ENCODE measurements at places on chromosomes 16 and 17.

- DNase-seq, result no peak
Observed at GRCh38 chr17:17751489-17752088, 70.3 kb downstream of the RAI1 start.

DNA sequence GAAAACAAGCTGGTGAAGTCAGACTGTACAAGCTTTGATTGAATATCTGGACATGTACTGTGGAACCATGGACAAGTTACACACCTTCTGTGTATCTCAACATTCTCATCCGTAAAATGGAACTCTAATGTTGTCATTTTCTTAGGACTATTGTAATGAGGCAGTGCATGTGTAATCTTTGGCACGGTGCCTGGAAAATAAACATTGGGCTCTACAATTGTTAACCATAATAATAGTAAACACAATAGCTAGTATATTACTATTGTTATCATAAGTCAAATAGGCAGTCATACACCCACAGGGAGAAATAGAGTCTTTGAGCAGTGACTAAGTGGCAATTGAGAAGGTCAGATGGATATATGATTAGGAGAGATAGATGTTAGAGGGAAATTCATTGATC is 39.8 kb upstream of the ANKFN1 start:
- DNase-seq, result no peak

GRCh38 chr16:79883494-79883893 is 283.0 kb upstream of the MAF start:
- no peak for DNase-seq

- no peak for DNase-seq
Observed at GRCh38 chr17:78831688-78832540, 8.7 kb downstream of the USP36 start.

DNA sequence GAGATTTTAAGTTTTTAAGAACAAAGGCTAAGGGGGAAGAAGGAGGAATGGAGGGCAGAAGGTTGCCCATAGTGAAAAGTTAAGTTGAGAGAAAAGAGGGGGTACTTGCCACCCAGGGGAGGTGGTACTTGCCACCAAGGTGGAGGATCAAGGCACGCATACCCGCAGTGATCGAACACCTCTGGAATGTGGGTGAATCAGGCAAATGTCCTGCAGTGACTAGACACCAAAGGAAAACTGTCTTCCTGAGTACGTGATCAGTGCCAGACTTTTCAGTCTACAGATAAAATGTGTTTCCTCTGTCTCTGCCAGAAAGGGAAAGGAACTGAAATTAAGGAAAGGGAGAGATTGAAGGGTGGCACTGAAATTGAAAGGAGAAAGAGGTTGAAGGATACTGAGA is 2285.3 kb downstream of the TP53TG3F start:
- DNase-seq, result no peak

DNA sequence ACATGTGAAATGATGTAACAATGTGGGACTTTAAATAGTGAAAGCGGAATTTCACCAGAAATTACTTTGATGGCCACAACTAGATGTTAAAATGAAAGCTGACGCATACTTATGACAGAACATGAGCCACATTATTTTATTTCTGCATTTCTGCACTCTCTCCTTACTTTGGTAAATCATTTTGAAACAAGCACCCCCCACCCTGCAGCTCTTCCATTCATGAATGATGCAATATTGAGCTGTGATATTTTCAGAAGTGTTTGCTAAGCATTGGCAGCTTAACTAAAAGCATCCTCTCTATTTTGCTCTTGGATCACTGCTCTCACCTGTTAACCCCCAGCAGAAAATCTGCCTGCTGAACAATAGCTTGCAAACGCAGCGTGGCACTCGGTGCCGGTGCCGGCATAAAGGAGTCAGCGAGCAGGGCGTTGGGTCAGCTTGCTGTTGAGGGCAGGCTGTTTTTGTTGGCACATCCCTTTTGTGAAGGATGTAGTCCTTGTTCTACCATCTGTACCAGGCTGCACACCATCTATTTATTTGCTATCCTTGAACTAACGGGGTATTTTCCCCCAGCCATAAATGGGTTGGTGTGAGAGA is 30.8 kb upstream of the CBLN1 start:
- DNase-seq, result no peak

DNA sequence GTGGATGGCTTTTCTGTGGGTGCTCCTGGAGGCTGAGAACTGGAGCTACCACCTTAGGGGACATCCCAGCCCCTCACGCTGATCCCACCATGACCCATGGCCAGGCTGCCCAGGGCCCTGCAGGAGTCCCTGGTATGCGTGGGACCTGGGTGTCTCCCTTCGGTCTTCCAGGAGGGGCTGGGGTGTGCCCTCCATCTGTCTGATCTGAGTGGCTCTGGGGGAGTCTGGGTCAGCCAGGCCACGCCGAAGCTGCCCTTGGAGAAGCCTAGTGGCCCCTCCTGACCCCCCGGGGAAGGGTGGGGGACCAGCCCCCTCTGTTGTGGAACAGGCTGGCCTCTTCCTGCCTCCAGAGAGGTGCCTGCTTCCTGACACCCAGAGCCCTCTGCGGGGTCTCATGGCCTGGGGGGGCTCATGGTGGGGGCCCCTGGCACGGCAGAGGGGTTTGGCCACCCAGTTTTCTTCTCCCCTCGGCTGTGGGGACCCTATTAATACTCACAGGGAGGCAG is 10.7 kb downstream of the BAIAP2 start:
- no peak for DNase-seq

- DNase-seq, result no peak
Observed at GRCh38 chr17:8611619-8612298, 18.8 kb downstream of the MYH10 start.

GRCh38 chr16:49023050-49023449 is 258.6 kb downstream of the CBLN1 start:
- no peak for DNase-seq

- DNase-seq, result no peak
Observed at GRCh38 chr16:19486750-19487325, 35.1 kb downstream of the GDE1 start.

DNA sequence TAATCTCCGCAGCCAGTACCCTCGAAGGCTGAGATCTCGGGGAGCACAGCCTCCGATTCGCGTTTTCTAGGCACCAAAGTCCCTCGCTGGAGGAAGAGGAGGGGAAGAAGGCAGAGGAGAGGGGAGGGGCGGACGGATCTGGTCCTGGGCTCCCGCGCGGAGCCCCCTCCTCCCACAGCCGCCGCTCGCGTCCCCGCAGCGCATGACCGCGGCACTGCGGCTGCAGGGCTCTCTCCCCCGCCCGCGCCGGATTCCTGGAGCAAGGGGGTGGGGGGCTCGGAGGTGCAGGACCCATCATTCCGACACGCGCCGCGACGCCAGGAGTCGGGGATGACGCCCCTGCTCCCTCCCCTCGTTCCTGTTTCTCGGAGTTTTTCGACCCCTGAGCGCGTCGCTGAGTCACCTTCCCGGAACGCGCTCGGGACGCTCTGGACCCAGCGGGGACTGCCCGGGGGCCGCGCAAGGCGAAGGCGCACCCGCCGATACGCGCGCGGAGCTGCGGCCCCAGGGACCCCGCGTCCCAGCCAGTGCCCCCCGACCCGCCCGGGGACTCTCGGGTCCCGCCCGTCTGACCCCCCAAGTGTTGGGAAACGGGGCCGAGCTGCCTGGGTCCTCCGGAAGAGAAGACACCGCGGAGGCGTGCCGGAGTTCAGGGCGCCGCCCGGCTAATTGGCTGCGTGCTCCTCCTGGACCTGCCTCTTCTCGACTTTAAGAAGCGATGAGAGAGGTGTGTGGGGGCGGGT is 1.4 kb upstream of the SPHK1 start:
- peak; percentile 75 for DNase-seq

DNA sequence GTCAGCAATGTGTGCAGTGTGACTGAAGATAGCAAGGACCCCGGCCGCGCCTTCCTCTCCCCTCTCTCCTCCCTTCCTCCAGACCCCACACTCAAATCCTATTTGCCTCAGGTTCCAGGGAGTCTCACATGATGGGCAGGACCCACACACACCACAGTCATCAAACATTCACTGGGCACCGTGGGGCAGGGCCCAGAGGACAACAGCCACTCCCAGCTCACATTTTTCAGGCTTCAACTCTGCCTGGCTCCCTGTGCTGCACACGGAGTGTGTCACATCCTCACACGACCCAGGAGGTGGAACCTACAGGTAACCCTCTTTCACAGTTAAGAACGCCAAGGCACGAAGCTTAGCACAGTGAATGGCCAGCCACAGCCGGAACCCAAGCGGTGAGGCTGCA is 30.5 kb downstream of the PEMT start:
- no peak for DNase-seq

DNA sequence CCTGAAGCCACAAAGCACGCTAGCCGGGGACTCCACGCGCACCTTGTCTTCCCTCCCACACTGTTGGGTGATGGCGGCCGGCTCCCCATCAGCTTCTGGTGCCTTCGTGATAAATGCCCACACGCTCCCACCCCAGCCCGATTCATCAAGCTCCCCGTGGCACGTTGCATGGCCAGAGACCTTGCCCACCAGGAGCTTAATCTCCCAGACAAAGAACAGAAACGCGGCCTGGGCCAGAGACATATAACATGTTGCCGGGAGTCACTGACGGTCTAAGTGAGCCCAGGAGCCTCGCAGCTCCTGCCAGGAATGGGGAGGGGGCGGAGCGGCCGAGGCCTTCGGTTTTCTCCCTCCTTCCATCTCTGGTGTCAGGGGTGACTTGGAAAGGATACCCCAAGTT is 93.1 kb downstream of the SDK2 start:
- no peak for DNase-seq

GRCh38 chr17:63609816-63610573 is 9.3 kb downstream of the TACO1 start:
- DNase-seq, result no peak

DNA sequence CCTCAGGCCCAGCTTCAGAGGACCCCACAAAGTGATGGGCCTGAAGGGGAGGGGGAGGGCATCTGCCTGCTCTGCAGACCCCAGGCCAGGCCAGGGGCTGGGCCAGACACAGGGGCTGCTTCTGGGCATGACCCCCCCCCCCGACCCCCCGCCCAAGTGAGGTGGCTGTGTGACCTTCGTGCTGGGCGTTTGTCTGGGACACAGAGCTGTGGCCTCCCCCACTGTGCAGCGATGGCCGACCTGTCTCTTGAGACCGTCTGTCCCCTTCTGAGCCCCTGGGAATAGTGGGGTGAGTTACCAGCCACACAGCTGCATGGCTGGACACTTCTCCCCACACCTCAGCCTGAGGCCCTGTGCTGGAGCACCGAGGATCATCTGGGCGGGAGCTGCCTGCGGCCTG is 34.8 kb upstream of the GNG13 start:
- no peak for DNase-seq

GRCh38 chr16:24275413-24275812 is 19.3 kb downstream of the CACNG3 start:
- no peak for DNase-seq

- DNase-seq, result no peak
Observed at GRCh38 chr17:16939606-16940115, 32.3 kb downstream of the TNFRSF13B start.

DNA sequence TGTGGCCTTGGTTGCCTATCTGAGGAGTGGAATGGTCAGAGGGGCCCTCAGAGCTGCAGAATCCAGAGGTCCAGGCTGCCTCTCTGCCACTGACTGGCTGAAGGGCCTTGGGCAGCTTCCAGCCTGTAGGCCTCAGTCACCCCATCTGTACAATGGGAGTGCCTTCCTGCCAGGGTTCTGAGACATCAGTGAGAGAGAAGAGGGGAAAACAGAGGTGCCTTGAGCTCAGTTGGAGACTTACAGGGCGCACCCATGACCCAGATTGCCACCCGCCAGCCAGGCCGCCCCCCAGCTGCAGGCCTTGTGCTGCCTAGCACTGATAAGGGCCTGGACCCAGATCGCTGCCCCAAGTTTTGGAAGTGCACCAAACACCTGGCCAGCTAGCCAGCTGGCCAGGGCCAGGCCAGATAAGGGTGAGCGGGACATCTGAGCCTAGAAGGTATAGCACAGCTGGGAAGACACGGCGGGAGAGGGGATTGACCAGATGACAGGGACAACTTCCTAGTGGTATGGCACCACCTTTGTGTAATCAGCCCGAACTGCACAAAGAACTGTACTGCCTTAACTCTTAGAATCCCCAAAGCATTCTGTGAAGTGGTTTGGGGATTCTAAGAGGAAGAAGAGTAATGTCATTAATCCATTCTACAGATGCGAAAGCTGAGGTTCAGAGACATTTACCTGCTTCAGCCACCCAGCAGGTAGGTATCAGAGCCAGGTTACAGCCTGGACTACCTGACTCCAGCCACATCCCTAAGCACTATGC is 1.4 kb downstream of the SLC4A1 start:
- DNase-seq, result no peak

- DNase-seq, result no peak
Observed at GRCh38 chr17:565521-565920, 149.1 kb downstream of the VPS53 start.

DNA sequence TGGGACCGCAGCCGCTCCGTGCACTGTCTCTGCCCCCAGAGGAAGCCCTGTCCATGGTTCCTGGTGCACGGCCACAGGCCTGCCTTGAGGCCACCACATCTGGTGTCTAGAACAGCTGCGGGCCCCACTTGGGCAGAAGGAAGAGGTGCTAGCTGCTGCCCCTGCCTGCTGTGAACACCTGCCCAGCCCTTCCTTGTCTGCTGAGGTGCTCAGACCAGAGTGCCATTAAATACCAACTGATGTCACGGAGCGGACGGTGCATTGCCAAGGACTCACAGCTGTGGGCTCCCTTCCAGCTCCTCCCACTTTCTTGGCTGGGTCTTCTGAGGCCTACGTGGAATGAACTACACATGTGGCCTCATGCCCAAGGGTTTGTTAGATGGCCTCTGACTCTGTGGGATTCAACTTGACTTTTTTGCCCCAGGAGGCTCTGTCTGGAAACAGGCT is 146.1 kb downstream of the RAB11FIP4 start:
- DNase-seq, result no peak

DNA sequence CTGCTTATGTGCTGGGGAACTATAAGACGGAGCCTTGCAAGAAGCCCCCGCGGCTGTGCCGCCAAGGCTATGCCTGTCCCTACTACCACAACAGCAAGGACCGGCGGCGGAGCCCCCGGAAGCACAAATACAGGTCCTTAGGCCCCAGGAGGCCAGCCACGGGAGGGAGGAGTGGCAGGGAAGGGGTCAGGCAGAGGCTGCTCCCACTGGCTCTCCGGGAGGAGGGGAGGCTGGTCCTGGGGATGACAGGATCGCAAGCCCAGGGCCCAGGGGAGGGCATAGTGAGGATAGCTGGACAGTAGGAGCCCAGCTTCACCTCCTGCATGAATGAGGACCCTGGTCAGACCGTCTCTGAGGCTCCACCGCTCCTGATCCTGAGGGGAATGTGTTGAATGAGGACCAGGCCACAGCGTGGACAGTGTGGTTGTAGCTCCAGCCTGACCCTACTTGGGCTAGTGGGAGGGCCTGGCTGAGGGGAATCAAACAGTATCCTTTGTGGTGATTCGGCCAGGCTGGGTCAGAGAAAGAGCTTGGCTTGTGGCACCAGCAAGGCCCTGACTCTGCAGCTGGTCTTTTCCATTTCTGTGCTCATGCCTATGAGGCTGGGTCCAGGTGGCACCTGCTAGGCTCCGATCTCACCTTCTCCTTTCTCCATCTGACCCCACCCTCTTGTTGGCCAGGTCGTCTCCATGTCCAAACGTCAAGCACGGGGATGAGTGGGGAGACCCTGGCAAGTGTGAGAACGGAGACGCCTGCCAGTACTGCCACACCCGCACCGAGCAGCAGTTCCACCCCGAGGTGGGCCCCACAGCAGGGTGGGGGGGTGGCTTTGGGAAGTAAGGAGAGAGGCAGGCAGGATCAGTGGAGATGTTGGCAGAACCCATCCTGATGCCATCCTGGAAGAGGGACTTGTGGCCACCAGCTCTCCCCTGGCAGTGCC is 28.7 kb downstream of the UNK start:
- no peak for DNase-seq

GRCh38 chr16:87431926-87432325 is 39.8 kb downstream of the MAP1LC3B start:
- DNase-seq, result no peak

- no peak for DNase-seq
Observed at GRCh38 chr17:11908711-11909146, 88.5 kb downstream of the ZNF18 start.

- no peak for DNase-seq
Observed at GRCh38 chr17:61547113-61547512, 43.9 kb downstream of the NACA2 start.

Measured in DND-41 (cell line).